ENCODE measurements at places on chromosomes 2 and 18. TPM values are rescaled to one million over a fixed set of nuclear protein-coding genes. Genes with fewer than 3 reads are reported as not detected.
A peak's percentile ranks its signal among the peaks of the same experiment; 100 is the strongest.

DNA sequence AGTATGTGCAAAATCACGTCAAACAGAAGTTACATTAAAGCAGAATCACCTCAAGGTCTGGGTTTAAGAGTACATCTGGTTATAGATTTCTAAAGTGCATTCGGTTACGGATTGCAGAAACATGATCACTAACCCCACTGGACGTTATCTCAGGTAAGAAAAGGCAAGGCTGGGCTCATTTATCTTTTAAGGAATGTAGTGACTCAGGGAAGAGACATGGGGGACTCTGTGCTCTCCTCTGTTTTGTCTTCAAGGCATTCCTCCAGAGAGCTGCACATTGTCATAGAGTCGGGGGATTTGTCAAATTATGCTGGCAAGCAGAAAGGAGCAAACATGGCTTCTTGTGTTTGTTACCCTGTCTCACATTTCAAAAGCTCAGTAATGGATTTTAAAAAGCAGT, 14.3 kb downstream of the WDSUB1 start:
- DNase-seq: no peak

- DNase-seq: no peak
Measured at GRCh38 chr2:8015848-8016600, 665.8 kb upstream of the ID2 start.

DNA sequence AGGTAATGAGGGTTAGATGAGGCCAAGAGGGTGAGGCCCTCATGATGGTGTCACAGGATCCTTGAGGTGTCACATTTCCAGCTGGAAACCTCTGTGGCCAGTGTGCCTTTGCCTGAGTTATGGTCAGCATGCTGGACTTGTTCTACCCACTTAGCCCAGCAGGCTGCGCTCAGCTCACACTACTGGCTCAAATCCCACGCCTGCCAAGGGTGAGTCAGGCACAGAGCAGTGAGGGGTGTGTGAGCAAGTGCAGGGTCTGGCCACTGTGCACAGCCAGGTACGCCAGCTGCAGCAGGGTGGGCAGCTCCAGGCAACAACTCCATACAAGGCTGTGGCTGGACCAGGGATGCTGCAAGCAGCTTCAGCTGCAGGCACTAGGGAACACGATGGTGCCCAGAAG, 616.6 kb upstream of the FSHR start:
- DNase-seq: peak; percentile 19

GRCh38 chr18:55419132-55419946, 168.7 kb downstream of the TCF4 start:
- no peak for DNase-seq

GRCh38 chr18:37430357-37431076, 135.1 kb downstream of the CELF4 start:
- no peak for DNase-seq

FAM110C gene
- 10.4 TPM for total RNA-seq

LYG1 gene
- 1.0 TPM for total RNA-seq

SP140 gene
- 3.6 TPM for total RNA-seq

FLACC1 gene
- 0.14 TPM for total RNA-seq

BUB1 gene
- 10.2 TPM for total RNA-seq

G6PC2 gene
- not detected for total RNA-seq

Measured in kidney epithelial cell (primary cell).